NCI-H1930 (cell line): ENCODE measurements at places on chromosomes 7 and 10.

DNA sequence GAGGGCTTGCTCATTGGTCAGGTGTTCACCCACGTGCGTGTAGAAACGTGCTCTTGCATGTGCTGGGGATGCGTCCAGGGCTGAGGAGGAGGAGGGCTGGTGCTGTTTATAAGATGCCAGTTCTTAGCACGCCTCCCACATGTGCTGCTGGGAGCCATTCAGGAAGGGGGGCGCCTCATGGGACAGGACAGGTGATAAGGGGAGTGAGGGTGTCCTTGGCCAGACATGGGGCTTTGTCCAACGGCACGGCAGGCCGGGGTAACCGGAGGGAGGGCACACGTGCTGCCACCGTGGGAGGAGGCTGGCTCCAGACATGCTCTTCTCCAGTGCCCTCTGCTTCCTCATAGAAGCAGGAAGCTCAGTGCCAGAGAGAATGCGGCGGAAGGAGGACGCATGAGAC, 150.0 kb downstream of the ZMYND11 start:
- DNase-seq: no peak

DNA sequence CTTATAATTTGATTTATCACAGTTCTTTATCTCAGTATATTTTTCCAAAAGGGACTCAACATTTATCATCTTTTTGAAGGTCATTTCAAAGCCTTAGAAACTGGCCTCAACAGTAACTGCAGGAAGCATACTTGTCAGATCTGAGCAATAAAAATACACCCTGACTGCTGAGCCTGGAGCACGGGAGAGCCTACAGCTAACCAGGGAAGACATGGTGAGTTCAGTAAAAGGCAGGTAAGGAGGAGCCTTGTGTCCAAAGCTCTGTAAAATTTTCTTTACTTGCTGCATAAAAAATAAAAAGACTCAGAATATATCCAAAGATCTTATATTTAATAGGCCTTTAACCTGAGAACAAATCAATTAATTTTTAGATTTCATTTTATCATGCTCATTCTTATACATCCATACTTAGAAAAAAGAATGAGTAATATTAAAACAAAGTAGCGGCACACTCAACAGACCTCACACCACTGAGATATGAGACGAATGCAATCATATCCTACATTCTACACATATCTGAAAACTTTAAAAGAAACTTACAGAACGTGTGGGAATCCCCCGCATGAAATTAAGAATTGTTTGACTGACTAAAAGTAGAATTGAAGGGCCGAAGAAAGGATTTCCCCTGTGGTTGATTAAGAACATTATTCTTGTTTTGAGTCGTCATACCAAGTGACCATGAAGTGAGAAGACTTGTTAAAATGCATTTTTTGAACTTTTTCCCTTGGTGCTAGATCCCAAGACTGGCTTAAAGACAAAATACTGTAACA, 296.4 kb upstream of the MKLN1 start:
- DNase-seq: no peak

GRCh38 chr10:104784452-104784851, 143.4 kb downstream of the SORCS3 start:
- no peak for DNase-seq

DNA sequence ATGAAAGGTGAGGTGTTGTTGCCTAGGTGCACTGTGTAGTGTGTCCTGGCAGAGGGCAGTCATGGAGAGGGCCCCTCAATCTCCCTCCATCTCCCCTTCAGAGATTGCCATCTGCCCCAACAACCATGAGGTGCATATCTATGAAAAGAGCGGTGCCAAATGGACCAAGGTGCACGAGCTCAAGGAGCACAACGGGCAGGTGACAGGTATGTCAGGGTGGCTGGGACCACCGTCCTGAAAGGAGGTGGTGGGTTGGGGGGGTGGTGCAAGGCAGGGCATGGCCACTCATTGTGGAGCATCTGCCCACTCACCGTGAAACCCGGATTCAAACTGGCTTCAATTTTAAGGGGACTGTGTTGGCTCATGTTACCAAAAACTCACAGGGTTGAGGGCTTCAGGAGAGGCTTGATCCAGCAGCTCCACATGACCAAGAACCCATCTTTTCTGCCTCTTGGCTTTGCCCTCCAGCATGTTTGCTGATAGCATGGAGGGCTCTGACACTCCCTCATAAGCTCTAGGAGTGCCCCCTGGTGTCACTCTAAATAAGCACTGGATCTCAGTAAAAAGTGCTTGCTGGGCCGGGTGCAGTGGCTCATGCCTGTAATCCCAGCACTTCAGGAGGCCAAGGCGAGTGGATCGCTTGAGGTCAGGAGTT, 12.2 kb downstream of the ARPC1B start:
- DNase-seq: no peak

GRCh38 chr7:50661345-50662040, 96.3 kb upstream of the DDC start:
- no peak for DNase-seq

GRCh38 chr7:3078514-3078913, 34.8 kb upstream of the CARD11 start:
- no peak for DNase-seq

GRCh38 chr10:13078912-13079775, 20.8 kb upstream of the OPTN start:
- DNase-seq: no peak

DNA sequence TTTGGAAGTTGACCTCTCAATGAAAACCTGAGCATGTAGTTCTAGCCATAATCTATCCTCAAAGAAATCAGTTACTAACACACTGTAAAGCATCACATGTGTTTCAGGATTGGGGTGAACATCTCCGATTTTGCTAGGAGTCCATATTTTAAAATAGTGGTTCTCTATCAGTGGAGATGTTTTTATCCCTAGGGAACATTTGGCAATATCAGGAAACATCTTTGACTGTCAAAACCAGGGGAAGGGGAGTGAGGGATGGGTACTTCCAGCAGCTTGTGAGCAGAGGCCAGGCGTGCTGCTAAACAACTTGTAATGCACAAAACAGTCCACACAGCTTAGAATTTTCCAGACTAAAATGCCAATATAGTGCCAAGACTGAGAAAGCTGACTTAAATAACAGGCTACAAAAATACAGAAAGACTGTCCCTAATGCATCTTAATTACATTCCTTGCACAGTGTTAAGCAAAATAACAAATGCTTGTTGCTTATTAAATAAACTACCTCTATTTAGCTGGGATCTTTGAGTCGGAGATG, 120.9 kb downstream of the CRPPA start:
- DNase-seq: no peak

GRCh38 chr10:57362811-57363210, 904.9 kb downstream of the IPMK start:
- DNase-seq: peak; percentile 0

DNA sequence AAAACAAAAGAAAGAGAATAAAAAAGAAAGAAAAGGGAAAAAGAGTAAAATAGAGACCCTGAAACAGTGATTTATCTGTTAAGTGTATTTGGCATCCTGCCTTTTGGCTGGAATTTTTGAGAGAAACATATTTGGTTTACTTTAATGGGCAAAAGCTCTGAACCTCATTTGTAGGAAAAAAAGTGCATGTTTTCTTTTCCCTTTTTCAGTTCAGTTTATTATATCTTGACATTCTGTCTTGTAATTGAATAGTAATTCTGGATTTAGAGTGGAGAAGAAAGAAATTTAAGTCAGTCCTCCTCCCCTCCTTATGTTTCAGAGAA, 69.5 kb downstream of the ARID5B start:
- DNase-seq: no peak

DNA sequence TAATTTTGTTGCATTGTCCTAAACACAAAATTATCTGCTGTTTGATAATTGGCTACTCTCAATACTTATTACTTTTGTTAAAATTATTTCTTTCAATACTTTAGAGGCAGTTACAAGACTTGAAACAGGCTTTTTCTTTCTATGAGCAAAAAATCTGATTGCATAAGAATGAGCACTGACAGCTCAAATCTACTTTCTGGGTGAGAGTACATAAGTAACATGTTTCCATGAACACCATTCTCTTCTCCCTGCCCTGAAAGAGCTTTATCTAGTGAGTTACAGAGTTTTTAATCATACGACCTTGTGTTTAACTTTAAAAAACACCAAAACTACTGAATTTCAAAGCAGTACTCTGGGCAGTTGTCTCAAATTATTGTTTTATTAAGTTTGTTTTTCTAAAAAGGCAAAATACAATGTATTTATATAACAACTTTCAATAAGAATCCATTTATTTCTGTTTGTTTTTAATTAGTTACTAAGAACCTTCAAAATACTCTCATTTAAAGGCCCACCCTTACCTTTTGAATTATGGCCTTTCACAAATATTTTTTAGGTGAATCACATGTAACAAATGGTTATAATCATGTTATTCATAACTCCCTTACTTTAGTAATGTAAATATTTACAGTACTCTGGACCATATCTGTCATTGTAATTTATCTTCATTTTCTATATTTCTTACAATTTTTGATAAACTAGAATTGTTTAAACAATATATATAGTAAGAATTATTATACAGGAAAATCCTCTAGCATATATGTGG, 23.0 kb upstream of the TFAM start:
- DNase-seq: no peak

DNA sequence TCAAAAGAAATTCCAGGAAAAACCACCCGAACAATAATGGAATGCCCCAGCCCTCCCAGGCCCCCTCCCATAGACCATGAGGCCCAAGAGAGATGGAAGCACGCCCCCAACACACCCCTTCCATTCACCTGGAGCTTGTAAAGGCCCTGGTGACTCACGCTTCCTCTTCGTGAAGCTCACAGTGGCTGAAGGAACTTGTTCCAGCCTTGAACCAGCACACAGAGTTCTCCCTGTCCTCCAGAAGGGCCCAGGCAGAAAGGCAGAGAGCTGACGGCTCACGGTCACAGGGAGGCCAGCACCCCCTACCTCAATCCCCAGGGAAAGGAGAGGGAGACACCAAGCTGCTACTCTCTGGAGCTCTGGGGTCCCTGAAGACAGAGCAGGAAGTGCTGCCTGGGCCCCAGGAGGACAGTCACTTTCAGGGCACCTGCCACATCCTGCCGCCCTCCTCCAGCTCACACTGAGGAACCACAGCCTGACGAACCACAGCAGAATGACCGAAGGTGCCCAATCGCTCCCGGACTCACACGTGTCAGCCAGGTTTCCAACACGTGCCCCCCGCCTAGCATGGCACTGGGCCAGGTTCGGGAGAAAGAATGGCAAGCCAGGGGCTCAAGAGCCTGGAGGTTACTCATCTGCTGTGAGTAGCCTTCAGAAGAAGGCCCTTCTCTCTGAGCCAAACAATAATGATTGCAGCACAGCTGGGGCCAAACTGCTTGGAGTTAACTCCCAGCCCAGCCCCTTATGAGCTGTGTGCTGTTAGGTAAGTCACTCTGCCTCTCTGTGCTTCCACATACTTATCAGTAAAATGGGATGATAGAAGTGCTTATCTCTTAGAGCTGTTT, 52.8 kb downstream of the DLG5 start:
- DNase-seq: no peak

DNA sequence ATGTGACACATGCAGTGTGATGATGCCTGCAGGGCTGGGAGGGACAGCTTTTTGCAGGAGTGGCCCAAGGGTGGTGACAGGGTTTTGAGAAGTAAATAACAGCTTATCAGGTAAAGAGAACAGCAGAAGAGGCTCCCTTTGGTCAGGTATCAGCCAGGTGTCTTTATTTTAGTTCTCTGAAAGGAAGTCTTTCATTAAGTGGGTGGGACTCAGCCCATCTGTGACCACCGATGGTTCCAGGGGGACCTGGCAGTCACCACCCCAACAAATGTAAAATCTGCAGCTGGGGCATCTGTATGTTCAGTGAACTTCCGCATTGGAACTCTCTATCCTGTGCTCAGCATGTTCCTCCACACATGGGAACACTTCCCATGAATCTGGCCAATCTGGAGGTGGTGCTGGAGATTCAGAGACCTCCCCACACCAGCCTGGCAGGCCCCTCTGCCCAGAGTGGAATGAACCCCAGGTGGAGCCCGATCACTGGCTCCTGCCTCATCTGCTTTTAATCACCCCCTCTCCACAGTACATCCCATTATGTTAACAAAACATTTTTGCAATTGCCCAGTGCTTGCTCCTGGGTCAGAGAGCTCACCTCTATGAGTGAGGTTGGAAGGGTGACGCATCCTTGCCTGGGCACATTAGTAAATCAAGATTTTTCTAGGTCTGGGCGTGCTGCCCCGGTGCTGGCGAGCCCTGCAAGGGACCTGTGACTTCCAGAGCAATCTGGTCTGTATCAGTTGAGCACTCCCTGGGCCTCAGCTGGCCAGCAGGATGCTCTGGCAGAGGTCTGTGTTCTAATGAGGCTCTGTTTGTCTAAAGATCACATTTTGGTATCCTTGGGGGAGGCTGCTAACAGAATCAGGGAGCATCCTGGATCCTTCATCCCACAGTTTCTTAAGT, 140.4 kb upstream of the GDF10 start:
- no peak for DNase-seq

DNA sequence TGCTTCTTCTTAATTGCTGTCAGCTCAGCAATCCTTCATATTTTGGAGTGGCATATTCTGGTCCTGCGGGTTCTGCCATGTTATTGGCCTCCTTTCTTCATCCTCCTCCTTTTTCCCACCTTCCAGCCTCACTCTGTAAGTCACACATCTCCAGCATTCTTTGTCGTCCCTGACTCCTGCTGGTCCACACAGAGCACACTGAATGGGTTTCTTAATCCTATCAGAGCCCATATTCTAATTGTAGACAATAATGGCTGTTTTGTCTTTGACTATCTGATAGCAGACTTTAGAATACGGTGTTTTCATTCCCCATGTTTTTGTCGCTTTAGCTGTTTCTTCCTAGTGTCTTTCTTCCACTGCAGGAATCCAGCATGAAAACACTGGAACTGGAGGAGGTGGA, 389.6 kb downstream of the REEP3 start:
- DNase-seq: no peak

DNA sequence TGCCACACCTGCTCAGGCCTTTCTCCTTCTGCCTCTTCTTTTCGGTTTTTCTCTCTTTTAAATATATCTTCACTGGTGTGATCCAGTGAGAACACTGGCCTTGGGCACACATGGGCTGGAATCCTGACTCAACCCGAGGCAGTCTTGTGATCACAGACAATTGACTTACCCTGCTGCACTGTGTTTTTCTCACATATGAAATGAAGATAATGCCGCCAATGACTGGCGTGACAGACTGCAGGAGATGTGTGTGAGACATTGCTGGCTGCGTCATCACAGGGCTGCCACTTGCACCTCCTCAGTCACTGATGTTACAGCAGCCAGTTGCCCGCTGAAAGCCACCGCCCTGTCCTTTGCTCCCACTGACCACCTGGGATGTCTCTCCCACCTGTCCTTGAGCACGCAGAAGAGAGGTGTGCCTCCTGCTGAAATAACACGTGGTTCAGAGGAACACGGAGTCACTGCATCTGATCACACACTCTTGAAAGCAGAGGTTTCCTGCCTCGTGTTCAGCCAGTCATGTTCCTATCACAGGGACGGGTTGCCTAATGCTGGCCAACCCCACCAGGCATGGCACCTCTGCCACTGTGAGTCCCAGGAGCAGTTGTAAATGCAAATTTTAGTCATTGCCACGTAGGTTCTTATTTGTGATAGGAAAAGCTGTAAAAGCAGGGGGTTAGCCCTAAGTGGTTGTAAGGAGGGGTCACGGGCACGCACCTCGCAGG, 124.6 kb upstream of the LANCL2 start:
- no peak for DNase-seq
